ENCODE measurements at places on chromosomes 3 and 15.

- no peak for DNase-seq
Measured at GRCh38 chr15:49282366-49282765, 112.3 kb downstream of the GALK2 start.

GRCh38 chr3:33331414-33331813 is 54.2 kb downstream of the FBXL2 start:
- DNase-seq: no peak

DNA sequence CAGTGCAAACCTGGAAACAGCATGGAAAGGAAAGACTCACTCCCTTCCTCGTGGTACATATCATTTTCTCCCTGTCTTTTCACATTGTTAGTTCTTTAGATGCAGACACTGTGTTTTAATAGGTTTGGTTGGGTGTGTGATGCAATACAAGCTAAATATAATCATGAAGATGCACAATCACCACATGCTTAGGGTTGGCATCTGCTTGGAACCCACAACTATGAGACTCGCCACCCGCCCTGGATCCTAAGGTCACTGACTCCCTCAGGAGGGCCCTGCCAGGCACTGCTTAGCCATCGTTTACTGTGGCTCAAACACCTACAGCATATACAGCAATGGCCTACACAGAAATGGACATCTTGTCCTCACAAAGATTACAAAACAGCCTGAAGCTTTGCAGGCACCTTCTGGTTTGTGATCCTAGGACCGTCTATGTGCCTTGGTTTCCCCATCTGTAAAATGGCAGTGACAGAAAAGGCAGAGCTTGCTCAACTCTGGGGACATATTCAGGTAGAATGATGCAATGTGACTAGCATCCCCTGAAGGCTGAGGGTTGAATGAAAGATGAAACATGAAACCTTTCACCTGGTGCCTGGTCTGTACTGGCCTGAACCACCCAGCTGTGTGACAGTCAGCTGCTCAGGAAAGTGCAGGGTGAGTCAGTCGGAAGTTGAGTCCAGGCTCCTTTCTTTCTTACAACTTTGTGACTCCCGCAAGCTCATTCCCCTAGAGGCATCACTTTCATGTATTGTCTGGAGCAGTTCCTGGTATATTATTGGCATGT is 123.6 kb upstream of the PFN2 start:
- DNase-seq: no peak

GRCh38 chr3:143935678-143936077 is 35.9 kb upstream of the DIPK2A start:
- DNase-seq: no peak

GRCh38 chr15:66102563-66103292 is 150.8 kb downstream of the MEGF11 start:
- no peak for DNase-seq

DNA sequence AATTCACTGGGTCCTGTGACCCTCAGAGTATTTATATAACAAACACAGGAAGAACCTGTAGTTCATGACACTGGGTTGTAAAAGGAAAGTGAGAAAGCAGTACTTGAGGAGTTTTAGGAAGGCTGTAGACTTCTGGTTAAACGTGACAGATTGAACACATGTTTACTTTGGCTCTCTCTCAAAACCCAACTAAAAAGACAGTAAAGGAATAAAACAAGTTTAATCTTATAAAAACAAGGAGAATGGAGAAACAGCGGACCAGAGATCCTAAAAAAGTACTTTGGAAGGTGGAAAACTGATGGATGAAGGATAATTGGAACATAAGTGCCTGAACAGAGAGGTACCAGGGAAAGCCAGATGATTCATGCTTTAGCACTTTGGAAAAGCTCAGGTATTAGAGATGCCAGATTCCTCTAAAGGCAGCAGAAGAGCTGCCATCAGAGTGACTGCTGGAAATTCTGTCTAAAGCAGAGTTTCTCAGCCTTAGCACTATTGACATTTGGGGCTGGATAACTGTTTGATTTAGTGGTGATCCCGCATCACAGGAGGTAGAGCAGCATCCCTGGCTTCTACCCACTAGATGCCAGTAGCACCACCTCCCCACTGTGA is 182.9 kb upstream of the RORA start:
- no peak for DNase-seq

DNA sequence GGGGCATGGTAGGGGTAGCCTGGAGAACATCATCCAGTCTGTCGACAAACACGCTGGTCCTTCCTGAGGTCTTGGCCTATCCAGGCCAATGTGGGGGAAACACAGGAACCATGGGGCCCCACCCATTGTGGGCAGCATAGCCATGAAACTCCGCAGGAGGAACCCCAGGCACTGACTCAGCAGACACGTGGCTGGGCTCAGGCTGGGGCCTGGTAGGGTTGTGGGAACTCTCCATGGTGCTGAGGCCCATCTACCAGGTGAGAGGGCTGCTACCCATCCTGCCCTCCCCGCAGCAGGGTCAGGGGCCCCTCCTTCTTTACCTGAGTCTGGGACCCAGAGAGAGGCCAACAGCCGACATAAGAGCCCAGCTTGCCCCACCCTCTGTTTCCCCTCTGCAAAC is 22.6 kb upstream of the CACNA2D2 start:
- DNase-seq: no peak

- no peak for DNase-seq
Measured at GRCh38 chr3:185526349-185526951, 25.9 kb downstream of the LIPH start.

GRCh38 chr3:53482227-53482626 is 12.2 kb upstream of the CACNA1D start:
- DNase-seq: no peak

DNA sequence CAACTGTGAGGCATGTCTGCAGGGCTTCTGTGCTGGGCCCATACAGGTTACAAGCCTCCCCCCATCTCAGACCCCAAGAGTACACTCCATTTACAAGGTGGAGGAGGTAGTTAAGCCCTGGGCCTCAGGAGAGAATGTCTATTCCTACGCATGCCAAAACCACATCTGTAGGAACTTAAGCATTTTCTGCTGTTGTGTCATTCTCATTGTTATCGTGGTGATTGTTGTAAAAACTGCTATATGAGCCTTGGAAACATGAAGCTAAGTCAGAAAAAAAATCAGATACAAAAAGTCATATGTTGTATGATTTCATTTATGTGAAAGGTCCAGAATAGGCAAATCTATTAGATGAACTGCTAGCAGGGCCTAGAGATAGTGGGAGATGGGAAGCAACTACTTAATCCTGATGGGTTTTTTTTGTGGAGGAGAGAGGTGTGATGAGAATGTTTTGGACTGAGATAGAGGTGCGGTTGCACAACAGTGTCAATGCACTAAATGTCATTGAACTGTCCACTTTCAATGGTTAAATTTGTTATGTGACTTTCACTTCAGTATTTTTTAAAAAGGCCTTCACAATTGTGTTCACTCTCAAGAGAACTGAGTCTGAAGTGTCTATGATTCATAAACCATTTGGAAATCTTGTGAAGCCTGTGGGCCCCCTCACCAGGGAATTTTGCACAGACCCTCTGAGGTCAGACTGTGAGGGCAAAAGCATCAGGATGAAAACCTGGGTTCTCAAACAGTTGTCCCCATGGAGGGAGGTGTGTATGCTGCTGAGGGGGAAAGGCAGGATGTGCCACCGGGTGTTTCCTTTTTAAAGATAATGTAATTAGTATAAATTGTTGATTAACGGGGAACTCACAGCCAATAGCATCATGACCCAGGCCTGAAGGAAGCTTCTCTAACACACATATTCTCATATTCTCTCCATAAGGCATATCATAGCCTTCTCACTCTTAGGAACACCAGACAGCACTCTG is 3.2 kb downstream of the RTP3 start:
- no peak for DNase-seq

DNA sequence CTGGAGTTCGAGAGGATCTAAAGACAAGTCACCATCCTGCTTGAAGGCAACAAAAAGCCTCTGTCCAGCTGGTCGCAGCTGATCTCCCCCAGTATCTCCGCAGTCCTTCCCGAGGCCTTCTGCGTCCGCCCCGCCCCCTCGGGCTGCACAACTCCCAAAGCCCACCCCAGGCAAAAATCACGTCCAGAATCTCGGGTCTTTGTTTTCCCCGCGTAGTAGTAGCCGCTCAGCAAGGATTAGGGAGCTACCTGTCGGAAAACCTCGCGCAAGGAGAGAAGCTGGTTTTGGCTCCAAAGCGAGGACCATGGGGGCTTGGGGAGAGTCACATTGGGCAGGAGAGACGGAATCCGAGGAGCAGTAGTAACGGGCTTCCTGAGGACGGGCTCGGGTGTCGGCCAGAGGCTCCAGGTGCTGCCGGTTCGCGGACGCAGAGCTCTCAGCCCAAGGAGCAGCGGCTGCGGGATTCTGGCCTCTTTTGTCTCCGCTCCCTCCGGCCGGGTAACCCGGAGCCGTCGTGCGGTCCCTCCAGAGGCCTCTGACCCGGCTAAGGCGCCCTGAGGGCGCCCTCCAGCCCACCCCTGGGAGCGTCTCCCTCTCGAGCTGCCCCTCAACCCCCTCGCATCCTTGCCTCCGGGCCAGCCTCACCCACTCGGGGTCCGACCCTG is 401 bp downstream of the ZSCAN29 start:
- DNase-seq: no peak

DNA sequence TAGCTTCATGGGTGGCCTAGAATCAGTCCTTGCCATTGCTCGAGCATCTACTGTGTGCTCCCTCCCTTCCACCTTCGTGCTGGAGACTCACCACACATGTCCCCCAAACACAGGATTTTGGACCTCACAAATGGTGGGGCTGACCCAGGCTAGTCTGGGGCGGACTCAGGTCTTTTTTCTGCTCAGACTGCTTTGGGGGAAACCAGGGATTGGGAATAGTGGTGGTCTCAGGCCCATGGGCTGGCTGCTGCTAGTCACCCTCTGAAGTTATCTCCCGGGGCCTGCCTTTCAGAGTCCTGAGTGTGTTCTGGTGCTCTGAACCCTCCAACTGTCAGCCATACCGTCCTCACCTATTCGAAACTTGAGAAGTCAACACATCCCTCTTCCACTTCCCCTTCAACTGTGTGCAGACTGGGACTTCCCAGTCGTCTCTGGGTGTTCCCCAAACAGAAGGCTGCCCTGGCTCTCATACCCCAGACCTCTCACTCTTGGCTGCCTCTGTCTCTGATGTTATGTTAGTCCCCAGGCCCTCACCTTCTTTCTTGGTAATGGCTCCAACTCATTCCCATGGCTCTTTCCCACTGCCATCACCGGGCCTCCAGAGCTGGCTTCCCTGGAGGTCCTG is 46.0 kb downstream of the PPCDC start:
- no peak for DNase-seq

DNA sequence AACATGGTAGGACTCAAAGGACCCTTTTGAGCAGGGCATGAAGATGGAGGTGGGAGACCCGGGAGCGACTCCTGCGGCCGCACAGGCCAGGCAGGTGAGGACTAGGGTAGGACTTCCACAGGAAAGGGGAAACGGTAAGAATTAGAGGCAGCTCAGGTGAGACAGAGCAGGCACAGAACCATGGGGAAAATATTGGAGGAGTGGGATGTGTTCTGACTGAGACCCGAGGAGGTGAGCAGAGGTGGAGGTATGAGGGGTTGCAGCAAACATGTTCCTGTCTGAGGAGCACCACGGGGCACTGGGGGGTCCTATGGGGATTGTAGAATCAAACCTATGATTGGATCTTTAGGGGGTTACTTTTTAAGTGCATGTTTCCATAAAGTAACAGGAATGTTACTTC is 1.4 kb upstream of the ISG20 start:
- DNase-seq: no peak

- no peak for DNase-seq
Measured at GRCh38 chr3:1533763-1534162, 440.9 kb downstream of the CNTN6 start.

GRCh38 chr15:65132878-65133547 is 595 bp downstream of the PDCD7 start:
- no peak for DNase-seq

- no peak for DNase-seq
Measured at GRCh38 chr15:42836251-42836650, 84.3 kb downstream of the TTBK2 start.

DNA sequence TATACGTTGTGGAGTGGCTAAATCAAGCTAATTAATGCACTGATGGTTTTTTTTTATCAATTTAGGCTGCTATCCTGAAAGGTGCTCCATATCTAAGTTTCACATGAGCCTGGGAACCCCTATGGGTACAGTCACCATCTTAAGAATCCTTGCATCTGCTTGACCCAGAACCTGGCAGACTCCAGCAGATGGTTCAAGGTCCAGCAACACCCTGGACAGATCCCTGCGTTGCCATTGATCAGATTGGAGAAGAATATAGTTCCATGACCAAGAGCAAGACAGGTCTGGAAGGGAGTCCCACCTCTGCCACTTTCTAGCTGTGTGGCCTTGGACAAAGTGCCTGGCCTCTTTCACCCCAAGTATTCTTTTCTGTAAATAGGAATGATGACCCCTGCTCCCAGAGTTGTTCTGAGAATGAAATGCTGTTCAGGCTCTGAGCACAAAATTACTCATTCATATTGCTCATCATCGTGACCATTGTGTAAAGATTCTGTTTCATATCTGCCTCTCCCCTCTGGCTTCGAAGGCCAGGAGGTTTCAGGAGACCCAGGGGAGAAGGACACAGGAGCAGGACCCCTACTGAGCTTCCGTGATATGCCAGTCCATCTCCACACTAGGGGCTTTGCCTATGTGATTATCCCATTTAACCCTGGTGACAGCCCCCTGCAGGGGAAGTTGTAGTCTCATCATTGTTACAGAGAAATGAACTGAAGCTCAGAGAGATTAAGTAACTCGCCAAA is 30.0 kb upstream of the TSEN2 start:
- DNase-seq: no peak

DNA sequence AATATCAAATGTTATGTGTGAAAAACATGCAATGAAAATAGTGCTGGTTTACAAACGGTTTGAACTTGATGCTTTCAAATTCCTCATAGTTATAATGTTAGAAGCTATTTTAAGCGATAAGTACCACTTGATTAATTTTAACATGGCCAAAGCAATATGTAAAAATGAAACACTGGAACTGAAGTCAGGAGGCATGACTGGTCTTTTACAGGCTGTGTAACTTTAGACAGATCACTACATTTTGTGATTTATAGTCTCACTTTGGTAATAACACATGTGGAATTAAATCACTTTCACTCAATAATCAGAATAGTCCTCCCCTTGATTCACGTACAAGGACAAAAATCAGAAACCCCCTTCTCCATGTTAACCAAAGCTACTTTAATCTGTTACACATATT is 482.7 kb upstream of the NECTIN3 start:
- DNase-seq: no peak

Data from NCI-H1417 treated with DMSO at 0.1 percent for 48 hours (cell line).